Stimulated activated CD8-positive, alpha-beta memory T cell treated with anti-CD3 and anti-CD28 coated beads, Interleukin-7, amount 100 ng/mL, for 4 hours (primary cell): ENCODE measurements at places on chromosomes 4 and X.

GRCh38 chr4:14827111-14827510 lies 175.2 kb upstream of the CPEB2 start:
- no peak for DNase-seq

- DNase-seq = no peak
Observed at GRCh38 chr4:98110929-98111328, 32.3 kb downstream of the STPG2 start.

DNA sequence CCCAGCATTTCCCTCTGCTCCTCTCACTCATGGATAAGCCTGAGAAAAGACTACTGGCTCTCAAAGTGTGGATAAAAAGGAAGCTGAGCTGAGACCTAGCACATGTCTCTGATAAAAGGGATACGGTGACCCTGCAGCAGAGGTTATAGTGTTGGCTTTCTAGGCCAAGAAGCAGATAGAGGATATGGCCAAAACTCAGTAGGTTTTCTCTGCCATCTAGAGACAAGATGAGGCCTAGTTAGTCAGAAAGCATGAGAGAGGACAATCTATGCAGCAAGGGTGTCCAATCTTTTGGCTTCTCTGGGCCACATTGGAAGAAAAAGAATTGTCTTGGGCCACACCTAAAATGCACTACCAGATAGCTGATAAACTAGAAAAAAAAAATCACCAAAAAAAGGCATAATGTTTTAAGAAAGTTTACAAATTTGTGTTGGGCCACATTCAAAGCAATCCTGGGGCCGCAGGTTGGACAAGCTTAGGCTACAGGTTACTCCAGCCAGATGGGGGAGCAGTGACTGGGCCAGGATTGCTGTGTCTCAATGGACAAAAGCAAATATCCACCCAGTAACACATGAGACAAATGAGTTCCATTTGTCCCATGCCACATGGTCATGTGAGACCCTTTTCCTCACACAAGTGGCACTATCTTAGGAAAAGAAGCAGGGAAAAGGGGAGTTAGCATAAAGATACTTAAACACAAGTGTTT lies 411.4 kb downstream of the INPP4B start:
- DNase-seq = no peak

DNA sequence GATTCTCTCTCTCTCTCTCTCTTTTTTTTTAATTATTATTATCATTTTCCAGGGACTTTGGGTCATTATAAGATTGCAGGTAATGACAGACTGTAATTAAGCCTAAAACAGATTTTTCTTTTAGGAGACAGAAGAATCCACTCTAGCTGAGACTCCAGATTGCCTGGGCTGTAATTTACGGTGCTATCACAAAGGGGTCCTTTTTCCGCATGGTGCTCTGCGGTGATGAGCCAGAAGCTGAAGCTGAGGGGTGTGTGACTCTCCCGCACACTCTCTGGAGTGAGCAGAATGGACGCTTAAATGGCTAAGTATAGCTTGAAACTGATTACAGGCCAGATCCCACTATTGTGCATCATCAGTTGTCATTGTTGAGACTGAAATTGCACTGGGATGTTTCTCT lies 50.0 kb downstream of the LGI2 start:
- no peak for DNase-seq

DNA sequence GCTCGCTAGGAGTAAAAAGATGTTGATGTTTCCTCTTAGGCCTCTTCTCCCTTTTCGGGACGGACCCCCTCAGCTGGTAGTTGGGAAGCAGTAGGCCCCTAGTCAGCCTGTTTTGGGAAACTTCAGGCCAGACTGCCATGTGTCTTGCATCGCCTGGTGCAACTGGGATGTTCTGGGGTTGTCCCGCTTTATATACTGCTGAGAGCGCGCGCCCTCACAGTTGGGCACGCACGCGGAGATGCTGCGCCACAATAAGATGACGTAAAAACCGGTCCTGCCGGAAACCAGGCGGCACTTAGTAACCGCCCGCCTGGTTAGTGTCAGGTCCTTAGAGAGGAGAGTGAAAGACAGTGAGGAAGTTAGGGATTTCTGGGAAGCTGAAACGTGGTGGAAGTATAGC lies 231.3 kb upstream of the CT83 start:
- DNase-seq = no peak

DNA sequence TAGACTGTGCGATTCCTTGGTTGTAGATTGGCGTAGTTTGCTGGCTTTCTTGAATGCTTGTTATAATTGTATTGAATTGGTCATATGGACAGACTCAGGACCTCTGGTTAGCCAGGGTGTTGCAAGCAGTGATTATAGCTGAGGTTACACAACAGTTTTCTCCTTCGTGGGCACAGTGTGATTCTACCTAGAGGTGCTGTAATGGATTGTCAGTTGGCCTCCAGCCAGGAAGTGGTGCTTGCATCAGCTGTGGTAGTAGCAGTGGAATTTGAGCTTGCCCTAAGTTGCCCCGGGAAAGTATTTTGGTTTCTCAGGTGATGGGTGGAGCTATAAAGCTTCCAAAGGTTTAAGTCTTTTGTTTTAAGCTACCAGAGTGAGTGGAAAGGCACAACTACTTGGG lies 23.1 kb upstream of the GABRG1 start:
- no peak for DNase-seq

- DNase-seq = no peak
Observed at GRCh38 chr4:7242766-7243165, 50.4 kb downstream of the SORCS2 start.

DNA sequence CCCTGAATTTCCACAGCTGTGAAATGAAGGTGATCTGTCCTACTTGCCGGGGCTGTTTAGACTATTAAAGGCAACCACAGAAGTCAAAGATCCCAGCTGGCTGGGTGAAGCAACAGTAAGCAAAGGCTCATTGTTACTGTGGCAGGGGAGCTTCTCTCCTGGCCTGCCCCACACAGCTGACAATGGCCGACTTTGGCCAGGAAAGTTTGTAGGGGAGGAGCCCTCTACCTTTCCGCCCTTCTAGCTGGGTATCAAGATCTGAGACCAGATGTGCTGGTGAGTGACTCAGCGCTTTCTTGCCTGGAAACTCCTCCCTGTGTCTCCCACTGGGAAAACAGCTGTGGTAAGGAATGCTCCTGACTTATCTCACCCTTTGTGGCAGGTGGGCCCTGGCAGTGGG lies 21.1 kb downstream of the RASSF6 start:
- DNase-seq = no peak

GRCh38 chrX:115564243-115564642 lies 3.3 kb downstream of the PLS3 start:
- DNase-seq = no peak

GRCh38 chrX:13899607-13900006 lies 82.7 kb upstream of the GPM6B start:
- no peak for DNase-seq

DNA sequence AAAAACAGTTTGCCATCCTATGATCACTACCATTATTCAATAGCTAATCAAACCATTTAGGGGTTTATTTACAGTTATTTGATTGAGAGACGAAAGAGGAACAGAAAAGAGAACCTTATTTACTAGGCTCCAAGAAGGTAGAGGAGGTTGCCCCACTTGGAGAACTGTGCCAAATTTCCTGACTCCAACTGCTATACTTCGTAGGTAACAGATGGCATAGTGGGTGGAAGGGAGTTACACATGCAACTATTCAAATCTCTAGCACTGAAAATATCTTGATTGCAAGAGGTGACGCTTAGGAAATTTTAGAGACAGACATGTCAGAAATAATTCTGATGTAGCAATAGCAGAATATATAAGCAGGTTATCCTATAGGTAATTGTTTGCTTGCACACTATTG lies 38.0 kb upstream of the TMPRSS11F start:
- DNase-seq = no peak

GRCh38 chrX:37872303-37872655 lies 24.9 kb upstream of the DYNLT3 start:
- DNase-seq = no peak

- no peak for DNase-seq
Observed at GRCh38 chrX:24339911-24340310, 20.5 kb upstream of the SUPT20HL1 start.

DNA sequence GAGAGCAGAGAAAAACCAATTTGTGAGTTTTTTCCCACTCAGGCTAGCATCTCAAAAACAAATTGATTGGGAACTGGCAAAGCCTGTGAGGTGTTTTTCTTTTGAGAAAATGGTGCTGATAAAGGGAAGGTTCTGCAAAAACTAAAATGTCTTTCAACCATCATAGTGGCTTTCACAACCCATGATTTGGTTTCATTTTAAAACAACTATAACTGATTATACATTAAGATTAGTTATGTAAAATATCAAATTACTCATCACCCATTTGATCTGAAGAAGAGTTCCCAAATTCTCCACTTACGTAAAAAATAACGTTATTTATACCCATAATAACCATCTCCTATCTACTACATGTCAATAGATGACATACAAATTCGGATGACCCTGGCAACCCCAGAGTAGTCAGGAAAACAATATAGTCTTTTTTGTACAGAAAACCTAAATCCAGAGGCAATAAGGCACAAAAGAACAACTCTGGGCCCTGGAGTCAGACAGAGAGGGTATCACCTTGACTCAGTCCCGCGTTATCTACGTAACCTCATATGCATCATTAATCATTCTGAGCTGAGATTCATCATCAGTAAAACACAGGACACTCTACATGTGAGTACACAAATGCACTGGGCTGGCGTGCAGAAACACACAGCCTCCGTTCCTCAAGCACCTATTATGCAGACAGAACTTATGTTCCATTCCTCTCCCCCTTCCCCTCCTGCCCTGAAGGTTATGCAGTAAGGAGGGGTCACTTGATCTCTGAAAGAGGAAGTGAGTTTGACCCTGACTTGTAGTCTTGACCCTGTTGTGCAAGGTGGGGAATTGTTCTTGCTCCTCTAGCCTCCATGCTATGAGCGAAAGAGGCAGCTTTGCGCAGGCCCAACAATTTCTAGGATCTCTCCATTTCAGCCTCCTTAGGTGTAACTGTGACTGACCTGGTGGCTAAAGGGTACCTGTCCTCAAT lies 82.2 kb downstream of the SLC9A7 start:
- DNase-seq = no peak

- DNase-seq = no peak
Observed at GRCh38 chrX:149984411-149984810, 46.1 kb upstream of the EOLA2 start.

- no peak for DNase-seq
Observed at GRCh38 chr4:123361195-123361861, 35.3 kb upstream of the SPRY1 start.

- no peak for DNase-seq
Observed at GRCh38 chrX:8632924-8633323, 99.0 kb downstream of the ANOS1 start.

DNA sequence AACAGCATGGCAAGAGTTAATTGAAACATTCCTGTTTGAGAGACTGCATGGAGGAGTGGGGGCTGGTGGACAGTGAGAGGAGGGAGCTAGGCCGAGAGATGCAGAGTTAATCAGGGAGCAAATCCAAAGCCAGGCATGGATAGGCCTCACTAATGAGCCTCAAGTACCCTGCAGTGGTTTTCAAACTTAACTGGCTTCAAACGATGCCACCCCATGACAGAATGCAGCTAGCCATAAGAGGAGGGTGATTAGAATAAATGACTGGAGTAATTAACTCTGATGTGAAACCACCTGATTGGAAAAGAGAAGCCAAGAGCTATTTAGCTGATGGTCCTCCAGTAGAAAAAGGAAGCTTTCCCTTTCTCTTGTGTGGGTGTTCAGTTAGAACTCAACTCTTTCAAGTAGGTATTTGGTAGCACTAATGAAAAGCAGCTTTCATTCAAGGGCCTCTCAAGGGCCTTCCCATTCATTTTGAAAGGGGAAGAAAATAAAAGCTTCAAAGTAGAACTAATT lies 215.4 kb upstream of the MAB21L2 start:
- DNase-seq = no peak

- DNase-seq = no peak
Observed at GRCh38 chr4:2243681-2244380, 1.9 kb upstream of the HAUS3 start.

DNA sequence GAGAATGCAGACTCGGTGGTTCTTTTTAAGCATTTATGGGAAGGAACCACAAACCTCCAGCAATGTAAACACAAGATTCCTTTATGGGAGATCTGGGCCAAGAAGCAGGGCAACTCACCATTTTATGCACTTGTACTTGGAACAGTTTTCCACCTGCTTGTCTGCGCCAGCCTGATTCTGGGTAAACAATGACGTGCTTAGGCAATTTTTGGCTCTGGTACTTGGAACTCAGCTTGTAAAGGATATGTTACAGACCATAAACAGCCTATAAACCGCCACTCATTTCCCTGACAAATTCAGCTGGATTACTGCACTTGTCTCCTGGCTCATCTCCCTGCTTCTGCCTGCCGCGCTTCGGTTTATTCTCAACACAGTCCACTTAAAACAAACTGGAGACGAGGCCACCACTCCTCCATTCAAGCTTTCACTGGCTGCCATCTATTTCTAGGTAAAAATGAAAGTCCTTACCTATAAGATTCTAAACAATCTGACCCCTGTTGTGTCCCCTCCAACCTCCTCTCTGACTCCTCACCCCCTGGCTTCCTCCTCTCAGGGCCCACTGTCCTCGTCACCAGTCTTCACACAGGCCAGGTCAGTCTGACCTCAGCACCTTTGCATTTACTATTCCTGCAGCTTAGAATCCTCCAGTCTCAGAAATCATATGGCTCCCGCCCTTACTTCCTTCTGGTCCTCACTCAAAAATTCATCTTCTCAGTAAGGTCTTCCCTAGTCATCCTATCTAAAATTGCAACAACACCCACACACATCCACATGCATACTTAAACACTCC lies 205.9 kb upstream of the GALNT7 start:
- no peak for DNase-seq

DNA sequence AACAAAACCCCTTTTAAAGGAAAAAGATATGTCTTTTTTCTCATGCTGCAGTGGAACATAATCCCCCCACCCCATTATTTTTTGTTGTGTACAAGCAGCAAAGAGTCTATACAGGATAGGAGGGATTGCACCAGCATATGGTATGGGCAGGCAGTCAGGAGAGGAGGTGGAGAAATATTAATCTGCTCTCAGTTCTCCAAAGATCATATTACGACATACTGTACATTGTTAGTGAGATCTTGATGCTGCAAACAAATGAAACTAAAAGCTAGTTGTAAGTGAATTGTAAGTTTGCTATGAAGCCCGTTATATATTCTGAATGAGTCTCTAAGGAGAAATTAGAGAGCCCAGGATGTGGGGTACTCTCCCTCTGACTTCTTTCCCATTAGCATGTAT lies 75.3 kb downstream of the RAPGEF2 start:
- DNase-seq = no peak

GRCh38 chrX:111868726-111869638 lies 7.0 kb upstream of the TRPC5OS start:
- no peak for DNase-seq
